ENCODE measurements at places on chromosomes 7 and 10.

DNA sequence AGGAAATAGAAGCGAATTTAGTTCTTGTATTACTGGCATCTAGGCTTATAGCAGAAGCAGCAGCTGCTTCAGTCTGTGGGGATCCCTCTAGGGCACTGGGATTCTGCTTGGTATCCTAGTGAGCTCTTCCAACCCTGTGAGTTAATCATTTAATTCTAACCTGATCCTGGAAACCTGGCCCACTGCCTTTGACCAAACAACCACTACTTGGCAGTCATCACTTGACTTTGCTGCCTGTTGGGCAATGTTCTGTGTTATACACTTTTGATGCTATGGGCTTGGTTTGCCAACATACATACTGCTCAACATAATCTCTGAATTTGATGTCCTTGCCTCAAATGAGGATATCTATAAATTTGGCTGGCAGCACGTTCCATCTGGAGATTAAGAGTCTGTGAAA, 813.4 kb downstream of the ANKRD7 start:
- DNase-seq: no peak

GRCh38 chr10:53079283-53079682, 306.7 kb upstream of the MBL2 start:
- no peak for DNase-seq

DNA sequence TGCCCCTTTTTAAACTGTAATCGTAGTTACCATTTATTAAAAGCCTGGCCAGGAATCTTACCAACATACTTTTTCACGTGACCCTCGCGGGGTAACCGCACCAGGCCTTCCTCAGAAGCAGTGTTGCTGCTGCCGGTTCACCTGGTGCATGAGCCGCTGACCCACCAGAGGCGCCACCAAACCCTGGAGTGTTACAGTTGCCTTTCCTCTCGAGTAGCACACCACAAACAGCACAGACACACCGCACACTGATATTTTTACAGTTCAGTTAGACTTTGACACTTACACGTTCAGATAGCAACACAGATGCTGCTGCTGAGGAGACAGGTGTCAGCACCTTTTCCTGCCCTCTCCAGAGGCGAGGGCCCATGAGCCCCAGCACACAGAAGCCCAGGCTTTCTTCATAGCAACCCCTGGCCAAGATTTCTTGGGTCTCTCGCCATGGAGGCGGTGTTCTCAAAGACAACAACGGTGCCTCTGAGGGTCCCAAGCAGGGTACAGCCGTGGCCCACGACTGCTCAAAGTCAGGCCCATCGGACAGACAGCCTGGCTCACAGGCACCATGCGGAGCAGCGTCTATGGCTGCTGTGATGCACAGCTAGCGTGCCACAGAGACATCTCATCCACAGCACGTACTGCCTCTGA, 123.1 kb downstream of the DIP2C start:
- DNase-seq: no peak

- no peak for DNase-seq
Observed at GRCh38 chr7:157493017-157493416, 156.2 kb downstream of the DNAJB6 start.

- DNase-seq: no peak
Observed at GRCh38 chr10:29257784-29258135, 31.1 kb upstream of the LYZL1 start.

- DNase-seq: peak; percentile 74
Observed at GRCh38 chr7:4006687-4007086, 675.4 kb upstream of the FOXK1 start.

- DNase-seq: no peak
Observed at GRCh38 chr7:84025332-84025927, 169.2 kb downstream of the SEMA3A start.

GRCh38 chr7:143283381-143283780, 1.4 kb upstream of the TMEM139 start:
- DNase-seq: no peak

GRCh38 chr7:124497176-124497575, 268.4 kb downstream of the GPR37 start:
- peak; percentile 31 for DNase-seq

DNA sequence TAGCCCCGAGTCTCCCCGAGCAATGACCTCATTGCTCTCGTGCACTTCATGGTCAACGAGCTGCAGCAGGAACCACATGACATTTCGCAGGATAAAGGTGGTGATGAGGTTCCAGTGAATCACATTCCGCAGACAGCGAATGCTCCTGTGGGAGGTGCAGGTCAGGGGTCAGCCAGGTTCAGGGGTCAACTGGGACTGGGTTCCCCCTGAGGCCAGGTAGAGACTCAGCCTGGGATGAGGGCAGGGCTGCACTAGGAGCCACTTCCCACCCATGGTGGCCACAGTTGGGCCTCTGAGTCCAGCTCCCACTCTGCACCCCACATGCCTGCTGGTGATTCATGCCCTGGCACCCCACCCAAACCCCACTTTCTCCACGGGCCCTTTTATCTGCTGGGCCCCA, 17.2 kb downstream of the CRHR2 start:
- no peak for DNase-seq

DNA sequence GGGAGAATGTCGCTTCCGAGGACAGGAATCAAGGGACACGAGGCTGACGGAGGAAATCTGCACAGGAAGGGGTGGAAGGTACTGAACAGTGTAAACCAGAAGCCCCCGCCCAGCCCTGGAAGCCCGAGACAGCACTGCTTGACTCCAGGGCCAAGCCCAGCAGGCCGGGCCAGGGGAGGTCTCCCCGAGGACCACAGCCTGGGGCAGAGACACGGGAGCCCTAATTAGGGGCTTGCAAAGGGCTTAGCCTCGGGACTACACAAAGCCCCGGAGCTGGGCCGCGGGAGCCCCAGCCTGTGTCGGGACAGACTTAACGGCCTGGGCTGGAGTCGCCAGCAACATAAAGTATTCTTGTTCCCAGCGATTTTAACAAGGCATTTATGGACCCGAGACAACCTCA, 50.8 kb downstream of the OAT start:
- DNase-seq: no peak

- no peak for DNase-seq
Observed at GRCh38 chr10:46787321-46787615, 124.0 kb upstream of the PTPN20 start.

- no peak for DNase-seq
Observed at GRCh38 chr7:6403907-6404306, 43.8 kb downstream of the DAGLB start.

DNA sequence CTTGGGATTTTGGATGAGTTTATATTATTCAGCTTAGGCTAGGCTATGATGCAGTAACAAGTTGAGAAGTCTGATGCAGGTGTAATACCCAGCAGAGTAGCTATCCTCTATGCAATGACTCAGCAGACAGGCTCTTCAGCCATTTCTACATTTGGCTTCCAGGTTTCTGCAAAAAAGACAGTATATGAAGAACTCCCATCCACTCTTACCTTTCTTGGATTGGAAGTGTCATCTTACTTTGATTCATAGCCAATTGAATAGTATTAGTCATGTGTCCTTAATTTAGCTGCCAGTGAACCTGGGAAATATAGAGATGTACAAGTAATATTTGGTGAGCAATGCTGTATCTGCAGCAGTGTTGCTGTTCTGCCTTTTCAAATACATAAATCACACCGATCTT, 127.8 kb upstream of the NPSR1 start:
- no peak for DNase-seq

DNA sequence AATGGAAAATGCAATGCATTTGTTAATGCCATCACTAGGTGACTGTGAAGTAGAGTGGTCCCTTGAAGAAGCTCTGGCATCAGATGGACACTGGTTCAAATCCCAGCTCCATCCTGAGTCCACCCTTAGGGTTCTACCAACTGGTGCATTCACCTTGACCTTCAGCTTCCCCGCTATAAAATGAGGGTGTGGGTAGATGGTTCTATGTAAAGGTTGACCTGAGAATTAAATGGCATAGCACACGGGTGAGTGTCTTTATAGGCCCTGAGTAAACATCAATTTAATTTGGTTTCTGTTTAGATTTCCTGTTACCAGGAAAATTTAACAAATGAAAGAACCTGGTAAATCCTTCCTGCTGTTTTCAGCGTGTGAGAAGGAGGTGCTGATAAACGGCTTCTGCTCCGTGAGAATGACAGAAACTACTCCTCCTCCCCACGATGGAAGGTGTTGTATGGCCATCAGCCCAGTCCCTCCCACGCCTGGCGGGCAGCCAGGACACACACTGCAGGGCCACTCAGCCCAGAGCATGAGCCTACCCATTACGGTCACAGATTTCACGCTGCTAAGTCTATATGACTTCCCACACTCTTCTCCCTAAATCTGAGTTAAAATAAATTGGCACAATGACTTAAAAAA, 210.1 kb downstream of the TNS3 start:
- peak; percentile 74 for DNase-seq

DNA sequence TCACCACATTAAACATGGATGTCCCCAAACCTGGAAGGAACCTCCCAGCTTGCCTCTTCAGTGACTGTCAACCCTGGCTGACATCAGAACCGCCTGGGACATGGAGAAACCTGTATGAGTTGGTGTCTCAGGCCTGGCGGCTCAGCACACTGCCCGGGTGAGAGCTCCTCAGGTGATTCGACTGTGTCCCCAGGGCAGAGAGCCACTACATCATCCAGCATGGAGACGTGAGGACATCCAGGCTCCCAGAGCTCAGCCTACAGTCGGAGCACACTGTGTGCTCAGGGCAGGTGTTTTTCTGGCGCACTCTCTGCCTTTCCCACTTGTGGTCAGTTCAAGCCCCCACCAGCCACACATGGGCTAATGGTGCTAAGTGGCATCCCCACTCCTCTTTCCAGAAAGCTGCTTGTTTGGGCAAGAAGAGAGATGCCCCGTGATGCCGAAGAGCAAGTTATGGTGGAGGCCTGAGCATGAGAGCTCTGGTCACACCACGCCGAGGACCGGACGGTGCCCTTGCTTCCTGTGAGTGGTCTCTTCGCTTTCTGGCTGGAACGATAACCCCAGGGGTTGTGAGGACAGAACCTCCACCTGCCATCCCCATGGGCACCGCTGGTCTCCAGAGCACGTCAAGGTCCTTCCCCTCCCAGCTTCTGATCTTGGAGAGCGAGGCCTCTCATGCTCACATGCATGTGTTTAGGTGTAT, 38.5 kb downstream of the AMZ1 start:
- DNase-seq: no peak

- DNase-seq: no peak
Observed at GRCh38 chr7:113000316-113001020, 86.2 kb downstream of the GPR85 start.

DNA sequence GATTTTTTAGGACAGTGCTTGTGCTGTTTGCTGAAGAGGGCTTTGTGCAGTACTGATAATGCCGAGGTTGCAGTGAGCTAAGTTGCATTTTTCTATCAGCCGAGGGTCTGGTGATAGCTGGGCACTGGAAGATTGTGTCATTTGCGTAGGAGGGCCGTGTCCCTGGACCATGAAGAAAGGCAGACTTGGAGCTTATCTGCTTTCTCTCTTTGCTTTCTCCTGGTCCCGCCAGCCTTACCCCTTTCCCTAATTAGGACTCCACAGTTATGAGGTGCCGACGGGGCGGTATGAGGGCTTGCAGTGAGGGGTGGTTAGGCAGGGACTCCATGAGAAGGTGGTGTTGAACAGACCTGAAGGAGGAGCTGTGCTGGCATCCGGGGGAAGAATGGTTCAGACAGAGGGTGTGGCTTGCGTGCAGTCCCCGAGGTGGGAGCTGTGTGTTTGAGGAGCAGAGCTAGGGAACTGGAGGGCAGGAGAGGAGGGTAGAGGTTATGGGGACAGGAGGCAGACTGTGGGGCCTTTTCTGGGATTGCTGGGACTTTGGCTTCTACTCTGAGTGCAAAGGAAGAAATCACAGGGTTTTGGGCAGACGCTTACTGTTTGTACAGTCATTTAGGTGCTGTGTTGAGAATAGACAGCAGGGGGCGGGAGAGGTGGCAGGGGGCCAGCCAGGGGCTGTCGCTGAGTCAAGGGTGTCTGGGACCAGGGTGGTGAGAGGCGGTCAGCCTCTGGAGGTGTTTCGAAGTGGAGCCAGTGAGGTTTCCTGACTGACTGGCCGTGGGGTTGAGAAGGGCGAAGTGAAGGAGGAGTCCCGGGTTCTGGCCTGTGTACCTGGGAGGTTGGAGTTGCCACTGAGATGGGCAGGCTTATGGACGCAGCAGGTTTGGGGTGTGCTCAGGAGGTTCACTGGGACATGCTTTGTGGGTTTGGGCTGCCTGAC, 43.4 kb downstream of the PRF1 start:
- no peak for DNase-seq

- DNase-seq: no peak
Observed at GRCh38 chr7:158710651-158711102, 6.1 kb upstream of the NCAPG2 start.

DNA sequence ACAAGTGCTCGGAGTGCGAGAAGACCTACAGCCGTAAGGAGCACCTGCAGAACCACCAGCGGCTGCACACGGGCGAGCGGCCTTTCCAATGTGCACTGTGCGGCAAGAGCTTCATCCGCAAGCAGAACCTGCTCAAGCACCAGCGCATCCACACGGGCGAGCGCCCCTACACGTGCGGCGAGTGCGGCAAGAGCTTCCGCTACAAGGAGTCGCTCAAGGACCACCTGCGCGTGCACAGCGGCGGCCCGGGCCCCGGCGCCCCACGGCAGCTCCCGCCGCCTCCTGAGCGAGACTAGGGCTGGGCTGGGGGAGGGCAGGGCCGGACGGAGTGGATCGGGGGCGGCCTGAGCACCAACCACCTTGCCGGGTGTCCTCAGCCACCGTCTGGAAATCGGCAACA, 15.1 kb upstream of the ZNF212 start:
- no peak for DNase-seq

- peak; percentile 12 for DNase-seq
Observed at GRCh38 chr10:59311025-59311424, 51.3 kb downstream of the FAM13C start.

DNA sequence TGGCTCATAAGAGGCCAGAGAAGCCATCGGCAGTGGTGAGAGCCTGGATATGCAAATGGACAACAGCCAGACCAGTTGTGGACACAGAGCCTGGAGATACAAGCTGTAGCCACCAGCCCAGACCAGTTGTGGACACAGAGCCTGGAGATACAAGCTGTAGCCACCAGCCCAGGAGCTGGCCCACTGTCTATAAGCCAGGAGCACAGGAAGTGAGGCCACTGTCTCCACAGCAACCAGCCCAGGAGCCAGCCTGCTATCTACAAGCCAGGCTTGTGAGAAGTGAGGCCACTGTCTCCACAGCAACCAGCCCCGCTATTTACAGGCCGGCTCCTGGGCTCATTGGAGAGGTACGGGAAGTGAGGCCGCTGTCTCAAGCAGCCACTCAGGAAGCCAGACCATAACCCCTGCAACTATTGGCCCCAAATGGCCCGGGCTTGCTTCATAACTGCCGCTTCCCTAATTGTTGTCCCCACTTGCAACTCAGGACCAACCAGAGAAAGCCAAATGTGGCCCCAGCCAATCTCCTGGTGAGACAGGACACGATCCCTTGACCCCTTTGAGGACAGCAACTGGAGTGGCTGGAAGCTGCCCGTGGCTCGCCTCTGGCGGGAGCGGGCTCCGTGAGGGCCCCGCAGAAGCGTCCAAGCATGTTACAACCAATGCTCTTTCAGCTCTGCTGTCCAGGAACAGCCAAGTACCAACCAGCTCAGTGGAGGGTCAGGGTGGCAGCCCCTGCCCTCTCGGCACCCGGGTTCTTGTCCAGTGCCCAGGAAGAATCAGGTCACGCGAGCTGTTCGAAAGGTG, 44.1 kb upstream of the CNPY1 start:
- peak; percentile 5 for DNase-seq

- no peak for DNase-seq
Observed at GRCh38 chr10:81248886-81249285, 626.1 kb upstream of the NRG3 start.

- DNase-seq: no peak
Observed at GRCh38 chr7:30549931-30550493, 44.7 kb upstream of the GARS1 start.

GRCh38 chr10:33174674-33175434, 159.6 kb downstream of the NRP1 start:
- DNase-seq: no peak

Data from NCI-H1417 treated with DMSO at 0.1 percent for 48 hours (cell line).